ENCODE measurements at places on chromosomes 3 and 15.

DNA sequence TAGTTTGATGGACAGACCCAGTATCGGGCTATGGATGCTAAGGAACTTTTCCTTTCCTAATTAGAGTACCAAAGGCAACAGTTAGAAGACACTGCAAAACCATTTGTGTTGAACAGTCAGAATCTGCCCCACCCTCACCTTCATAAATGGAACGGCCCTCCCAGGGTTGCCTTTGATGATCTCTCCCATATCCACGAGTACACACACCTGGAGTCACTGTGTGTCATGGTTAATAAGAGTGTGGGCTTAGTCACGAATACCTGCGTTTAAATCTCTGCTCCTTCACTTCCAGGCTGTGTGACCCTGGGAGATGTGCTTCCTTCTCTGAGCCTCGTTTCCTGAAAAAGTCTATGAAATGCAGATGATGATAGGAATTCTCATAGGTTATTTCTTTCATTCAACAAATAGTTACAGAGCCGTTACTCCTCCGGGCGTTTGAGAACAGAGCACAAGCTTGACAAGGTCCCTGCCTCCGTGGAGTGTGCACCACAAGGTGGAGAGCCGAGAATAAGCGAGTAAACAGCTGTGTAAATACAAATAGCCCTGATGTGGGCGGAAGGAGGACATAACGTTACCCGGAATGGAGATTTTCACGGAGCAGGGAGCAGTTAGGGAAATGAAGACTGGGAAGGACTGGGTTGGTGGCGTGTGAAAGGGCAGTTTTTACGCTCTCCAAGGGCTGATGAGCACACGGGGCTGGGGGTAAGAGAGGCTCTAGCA lies 6.7 kb downstream of the SLC51A start:
- DNase-seq: no peak

GRCh38 chr3:69329892-69330291 lies 56.0 kb downstream of the FRMD4B start:
- no peak for DNase-seq

GRCh38 chr3:82293867-82294266 lies 532.4 kb upstream of the GBE1 start:
- no peak for DNase-seq

- DNase-seq: no peak
Observed at GRCh38 chr15:66241087-66241907, 12.3 kb downstream of the MEGF11 start.

DNA sequence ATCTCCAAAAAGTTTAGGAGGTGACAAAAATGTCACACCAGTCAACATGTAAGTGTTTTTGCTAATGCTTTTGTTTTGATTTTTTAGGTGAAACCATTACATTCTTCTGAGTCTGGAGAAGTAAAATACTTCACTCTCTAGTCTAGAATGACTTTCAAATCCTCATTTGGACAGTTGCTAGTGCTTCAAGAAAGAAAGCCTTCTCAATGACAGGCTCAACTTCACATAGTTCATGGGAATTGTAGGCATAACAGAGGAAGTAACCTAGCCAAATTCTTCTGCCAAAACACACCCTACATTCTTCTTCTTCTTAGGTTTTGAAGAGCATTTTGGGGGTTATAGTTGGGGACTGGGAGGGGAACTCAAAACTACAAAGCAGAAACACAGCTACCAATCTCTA lies 29.4 kb upstream of the HEG1 start:
- no peak for DNase-seq

DNA sequence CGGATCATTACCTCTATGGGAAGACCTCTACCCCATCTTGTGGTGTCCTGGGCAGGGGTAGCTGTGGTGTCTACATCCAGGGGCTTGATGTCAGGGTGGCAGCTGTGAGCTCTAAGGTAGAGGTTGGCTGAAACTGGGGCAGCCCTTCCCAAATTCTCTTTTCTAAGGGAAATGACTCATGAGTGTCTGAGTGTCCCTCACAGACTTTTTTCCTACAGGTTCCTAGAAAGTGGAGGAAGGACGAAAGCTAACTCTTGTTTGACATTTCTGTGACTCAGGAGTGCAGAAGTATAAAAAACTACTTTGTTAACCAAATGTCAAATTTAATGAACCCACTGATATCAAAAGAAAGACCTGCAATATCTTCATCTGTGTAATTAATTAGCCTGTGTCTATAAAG lies 481.5 kb downstream of the PDCD6IP start:
- no peak for DNase-seq

- no peak for DNase-seq
Observed at GRCh38 chr3:126580746-126581145, 22.0 kb upstream of the C3orf22 start.

DNA sequence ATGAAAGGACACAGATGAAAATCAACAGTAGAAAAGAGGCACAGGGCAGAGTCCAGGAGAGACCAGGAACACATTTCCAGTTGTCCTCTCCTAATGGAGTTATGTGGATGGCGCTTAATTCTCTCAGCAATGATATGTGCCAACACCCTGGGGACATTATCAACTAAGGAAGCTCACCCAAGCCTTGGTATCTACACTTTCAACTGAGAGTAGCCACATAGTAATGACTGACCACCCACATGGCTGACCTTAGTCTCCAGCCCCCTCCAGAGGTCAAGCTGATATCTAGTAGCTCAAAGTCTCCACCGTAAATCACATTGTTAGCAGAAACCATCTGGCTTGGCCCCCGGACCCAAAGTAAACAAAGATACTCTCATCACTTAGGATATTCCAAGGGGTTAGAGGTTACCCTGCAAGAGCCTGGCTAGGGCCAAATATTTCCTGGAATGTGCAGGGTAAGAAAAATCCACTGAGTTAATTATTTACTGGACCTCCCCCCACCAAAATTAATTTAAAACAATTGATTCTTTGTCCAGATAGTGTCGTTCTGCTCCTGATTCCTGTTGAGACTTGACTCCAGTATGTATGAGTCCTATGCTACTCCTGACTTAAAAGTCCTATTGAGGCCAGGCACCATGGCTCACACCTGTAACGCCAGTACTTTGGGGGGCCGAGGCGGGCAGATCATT lies 24.8 kb downstream of the GABRR3 start:
- DNase-seq: no peak

GRCh38 chr3:141921316-141921715 lies 44.9 kb downstream of the ATP1B3 start:
- DNase-seq: peak; percentile 65

DNA sequence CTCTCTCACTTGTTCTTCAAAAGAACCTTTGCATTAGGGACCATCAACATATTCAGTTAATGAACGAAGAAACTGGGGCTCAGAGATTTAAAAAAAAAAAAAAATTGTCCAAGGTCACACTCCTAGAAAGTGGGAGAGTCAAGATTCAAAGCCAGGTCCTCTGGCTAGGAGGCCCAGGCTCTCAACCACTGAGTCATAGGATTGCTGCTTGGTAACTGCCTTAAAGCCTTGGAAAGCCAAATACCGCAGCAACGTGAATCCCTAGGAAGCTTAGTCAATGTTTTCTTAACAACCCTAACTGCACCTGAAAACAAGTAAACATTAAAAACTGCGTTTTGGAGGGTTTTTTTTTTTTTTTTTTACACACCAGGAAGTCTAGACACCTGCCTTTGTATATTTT lies 156.8 kb downstream of the WNT5A start:
- DNase-seq: no peak

DNA sequence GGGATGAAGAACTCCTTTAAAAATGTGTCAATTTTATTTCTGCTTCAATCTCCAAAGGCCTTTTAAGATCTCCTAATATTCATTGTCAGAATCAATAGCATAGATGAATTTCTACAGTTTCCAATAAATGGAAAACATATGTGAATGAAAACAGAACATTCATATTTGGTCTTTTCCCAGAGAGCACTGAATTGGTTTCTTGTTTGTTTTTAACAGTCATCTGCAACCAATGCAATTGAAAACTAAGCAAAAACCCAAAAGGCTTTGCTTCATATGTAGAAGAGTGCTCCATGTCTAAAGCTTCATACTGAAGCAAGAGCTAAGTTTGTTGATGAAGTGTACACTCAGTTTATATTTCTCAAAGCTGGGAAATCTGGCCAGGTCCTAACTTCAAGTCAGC lies 426.5 kb upstream of the CDIN1 start:
- no peak for DNase-seq

DNA sequence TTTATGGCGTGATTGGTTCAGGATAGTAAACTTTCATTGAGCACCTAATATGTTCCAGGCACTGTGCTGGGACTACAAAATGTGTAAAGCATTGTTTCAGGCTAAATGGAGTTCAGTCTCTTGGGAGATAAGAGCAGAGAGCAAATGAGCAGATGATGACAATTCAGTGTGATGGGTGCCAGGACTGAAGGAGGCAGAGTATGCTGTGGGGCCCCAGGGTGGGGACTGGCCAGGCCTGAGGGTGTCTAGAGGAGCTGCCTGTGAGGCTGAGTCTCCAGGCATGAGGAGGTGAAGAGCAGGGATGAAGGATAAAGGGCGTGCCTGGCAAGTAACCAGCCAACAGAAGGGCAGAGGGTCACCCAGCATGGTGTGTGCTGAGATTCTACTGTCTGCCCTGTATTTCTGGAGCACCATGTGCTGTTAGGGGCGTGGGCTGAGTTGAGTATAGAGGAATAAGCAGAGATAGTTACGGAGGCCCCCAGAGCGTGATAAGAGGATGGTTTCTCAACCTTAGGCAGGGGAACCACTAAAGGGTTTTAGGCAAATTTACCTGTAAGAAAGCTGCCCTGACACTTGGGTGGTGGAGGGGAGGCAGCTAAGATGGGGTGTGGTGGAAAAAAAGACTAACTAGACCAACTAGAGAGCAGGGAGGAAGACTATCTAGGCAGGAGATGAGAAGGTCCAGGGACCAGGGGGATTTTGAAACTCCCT lies 38.5 kb downstream of the EPHB1 start:
- DNase-seq: no peak

DNA sequence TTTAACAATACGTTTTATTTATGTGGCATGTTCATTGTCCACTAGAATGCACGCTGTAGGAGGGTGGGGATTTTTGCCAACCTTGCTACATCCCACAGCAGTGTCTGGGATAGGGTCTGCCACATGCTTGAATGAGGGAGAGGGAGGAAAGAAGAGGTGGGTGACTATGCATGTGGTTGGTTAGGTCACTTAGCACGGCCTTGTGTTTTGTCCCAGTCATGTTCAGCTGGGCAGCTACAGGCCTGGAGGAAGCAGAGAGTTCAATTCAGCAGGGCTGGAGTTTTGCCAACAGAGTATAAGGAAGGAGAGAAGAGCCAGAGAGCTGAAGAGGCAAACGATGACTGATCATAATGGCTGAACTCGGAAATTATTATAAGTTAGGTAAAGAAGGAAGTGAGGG lies 268.4 kb upstream of the NSMCE3 start:
- DNase-seq: no peak

- no peak for DNase-seq
Observed at GRCh38 chr15:39453620-39454019, 127.3 kb upstream of the THBS1 start.

GRCh38 chr15:68429691-68430470 lies 2.1 kb downstream of the ITGA11 start:
- DNase-seq: no peak

- no peak for DNase-seq
Observed at GRCh38 chr15:34018021-34018645, 20.9 kb downstream of the AVEN start.

GRCh38 chr3:155096303-155097008 lies 16.3 kb downstream of the MME start:
- DNase-seq: no peak

- no peak for DNase-seq
Observed at GRCh38 chr3:171615686-171616085, 155.5 kb upstream of the TNIK start.

DNA sequence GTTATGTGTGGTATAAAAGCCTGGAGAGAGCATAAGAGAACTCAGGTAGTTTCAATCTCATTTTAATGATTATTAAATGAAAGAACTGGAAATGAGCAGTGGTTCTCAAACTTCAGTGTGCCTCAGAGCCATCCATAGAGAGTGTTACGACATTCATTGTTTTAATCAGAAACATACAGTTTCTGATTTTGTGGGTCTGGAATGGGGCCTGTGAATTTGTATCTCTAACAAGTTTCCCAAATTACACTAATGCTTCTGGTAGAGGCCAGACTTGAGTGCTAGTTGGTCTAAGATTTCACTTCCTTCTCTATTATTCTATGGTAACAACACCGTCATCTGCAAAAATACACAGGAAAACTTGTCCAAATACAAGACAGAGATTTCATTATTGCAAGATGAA lies 292.0 kb upstream of the NECTIN3 start:
- no peak for DNase-seq

DNA sequence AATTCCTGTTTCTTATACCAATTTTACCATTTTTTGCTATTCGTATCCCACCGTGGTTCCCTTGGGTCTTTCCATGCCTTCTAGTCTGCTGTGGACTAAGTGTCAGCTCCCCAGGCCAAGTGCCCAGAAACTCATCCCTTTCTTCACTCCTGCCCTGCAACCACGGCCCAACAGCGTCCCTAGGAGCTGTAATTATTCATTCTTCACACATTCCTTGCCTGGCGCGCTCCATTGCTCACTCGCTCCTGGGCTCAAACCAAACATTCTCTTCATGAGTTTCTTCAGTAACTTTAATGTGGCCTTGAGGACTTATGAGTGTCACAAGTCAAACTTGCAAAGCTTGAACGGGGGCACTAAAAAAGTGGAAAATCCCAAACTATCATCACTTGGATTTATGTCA lies 15.7 kb downstream of the GABRB3 start:
- no peak for DNase-seq

- no peak for DNase-seq
Observed at GRCh38 chr15:40776537-40777141, 6.9 kb downstream of the C15orf62 start.

DNA sequence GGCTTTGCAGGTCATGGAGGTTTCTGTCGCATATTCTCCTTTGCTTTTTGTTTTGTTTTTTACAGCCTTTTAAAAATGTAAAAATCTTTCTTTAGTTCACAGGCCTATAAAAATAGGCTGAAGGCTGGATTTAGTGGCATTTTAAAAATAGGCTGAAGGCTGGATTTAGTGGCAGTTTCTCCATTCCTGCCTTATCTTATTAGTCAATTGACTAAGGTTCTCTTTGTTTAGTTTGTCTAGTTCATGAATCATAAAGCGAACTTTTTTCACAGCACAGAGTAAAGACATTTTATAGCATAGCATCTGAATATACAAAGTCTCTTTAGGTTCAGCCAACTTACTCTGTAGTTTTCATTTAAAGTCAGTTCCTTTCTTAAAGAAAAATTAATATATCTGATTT lies 31.4 kb downstream of the AP4E1 start:
- no peak for DNase-seq

Data from vagina (tissue), 2 donors.